ENCODE measurements at places on chromosomes 12 and 14.

DNA sequence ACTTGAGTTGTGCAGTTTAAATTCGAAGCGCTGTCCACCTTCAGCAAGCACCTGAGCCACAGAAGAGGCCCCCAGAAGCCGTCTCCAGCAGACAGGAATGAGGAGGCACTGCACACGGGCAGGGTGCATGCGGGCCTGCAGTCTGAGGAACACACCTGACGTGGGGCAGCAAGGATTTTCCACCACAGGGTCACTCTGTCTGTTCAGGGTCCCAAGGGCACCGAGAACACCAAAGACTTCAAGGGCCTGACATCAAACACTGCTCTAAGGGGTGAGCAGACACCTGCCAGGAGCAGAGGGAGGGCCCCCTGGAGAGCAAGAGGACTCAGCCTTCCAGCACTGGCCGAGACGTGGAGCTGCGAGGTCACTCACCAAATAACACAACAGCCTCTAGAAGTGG, 99.7 kb upstream of the C14orf180 start:
- DNase-seq = no peak

DNA sequence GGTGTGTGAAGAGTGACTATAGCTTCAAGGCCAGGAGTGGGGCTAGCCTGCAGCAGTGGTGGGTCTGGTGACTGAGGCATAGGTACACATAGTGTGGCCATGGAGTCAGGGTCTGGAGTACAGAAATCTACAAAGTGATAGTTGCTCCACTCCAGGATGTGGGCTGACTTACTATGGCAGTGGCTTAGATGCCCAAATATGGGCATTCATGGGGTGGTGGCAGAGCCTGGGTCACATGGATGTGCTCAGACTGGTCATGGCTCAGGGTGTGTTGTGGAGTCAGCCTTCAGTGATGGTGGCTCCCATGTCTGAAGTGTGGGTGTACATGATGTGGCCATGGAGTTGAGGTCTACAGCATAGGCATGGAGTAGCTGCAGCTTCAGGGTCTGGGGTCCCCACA, 27.3 kb downstream of the CLEC6A start:
- DNase-seq = no peak

DNA sequence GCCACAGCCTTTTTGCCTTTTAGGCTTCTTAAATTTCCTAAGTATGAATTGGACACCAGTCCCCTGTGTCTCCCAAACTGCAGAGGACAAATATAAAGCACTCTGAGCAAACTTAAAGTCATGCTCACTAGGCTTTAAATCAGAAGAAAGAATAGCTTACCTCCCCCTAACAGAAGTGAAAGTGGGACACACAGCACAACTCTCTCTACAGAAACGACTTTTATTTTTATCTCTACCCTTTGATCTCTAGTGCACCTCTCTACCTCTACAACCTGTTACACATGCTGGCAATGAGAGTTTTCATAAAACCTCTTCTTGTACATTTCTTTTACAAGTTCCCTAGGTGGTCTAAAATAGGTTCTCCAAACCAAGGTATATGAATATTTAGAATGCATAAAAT, 19.7 kb downstream of the IAPP start:
- no peak for DNase-seq

DNA sequence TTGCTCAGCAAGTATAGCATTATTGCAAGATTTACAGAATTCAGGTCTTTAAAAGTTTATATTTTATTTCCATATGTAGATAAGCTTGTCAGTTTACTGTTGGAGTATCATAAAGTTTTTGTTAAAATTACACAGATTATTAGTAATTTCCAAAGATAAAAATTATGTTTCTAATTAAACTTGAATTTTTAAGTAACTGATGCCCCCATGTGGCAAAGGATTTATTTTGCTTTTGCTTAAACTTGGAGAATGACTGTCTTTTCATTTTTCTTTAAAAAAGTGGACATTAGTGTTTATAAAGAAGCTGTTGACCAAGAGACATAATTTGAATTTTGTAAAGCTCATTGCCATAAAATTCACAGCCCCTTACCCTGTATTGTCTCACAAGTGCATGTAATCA, 45.8 kb downstream of the ETNK1 start:
- no peak for DNase-seq

DNA sequence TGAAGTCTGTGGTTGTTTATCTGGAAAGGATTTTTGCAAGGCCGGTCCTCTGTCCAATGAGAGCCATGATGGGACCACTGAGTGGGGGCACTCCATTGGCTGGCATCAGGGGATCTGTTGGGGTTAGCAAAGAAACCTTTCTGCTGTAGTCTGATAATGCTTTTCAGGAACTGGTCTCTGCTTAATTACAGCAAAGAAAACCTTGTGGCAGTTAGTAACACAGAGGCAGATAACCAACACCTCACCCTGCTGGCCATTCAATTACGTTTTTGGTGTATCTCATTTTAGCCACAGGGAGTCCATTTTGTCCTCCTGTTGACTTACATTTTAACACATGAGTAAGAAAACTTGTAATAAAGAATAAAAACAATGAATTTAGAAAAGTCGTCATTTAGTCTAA, 629.3 kb upstream of the MDGA2 start:
- no peak for DNase-seq

DNA sequence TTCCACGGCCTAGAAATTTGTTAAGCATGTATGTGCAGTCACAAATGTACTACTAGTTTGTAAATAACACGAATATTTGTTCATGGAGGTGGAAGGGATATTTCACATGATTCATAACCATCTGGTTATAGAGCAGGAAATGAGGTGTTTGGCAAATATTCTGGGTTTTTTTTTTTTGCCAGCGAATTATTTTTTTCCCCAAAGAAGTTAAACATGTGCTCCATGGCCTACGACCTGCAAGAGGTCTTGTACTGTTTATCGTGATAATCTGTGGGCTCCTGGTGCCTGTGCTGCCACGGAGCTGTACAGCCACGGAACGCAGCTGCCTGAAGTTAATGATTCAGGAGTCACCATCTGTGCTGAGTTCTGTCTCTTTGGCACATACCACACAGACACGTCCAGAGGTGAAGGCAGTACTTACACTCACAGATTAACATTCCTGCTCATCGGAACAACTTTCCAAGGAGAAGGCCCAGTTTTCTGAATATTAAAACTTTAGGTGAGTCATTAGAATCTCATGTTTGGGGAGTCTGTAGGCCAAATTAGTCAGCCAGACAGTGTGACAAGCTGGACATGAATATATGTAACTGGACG, 156.3 kb downstream of the TMX1 start:
- DNase-seq = no peak

GRCh38 chr12:124400124-124400523, 105.2 kb downstream of the RFLNA start:
- no peak for DNase-seq

DNA sequence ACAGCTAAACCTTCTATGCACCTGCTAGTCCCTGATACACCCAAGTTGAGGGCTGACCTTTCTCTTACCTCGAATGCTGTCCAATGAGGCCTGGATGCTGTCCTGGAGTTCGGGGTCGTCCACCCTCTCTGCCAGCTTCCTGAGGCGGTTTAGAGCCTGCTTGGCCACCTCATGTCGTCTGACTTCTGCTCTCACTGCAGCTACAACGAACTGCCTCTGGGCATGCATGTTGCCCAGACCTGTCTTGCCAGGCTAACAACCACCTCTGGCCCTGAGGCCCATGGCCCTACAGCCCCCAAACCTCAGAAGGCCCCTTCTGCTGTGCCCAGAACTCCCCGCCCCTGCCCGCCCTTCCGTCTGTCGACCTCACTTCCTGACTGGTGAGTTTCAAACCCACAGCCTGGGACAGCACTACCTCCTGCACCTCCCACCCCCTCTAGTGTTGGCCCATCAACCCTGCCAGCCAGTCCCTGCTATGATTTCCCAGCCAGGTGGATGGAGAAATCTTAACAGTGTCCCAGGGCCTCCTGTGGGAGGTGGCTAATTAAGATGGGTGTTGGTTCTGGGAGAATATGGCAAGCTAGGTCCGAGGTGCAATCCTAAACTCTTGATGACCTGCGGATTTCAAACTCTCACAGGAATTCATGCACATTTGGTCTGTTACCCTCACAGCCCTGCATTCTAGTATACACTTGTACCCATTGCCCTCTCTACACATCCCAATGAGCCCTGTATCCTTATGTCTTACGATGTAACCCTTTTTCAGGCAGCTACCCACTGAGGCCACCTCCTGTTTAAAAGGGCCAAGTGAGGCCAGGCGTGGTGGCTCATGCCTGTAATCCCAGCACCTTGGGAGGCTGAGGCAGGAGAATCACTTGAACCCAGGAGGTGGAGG, 2.7 kb upstream of the TSPAN31 start:
- DNase-seq = no peak

DNA sequence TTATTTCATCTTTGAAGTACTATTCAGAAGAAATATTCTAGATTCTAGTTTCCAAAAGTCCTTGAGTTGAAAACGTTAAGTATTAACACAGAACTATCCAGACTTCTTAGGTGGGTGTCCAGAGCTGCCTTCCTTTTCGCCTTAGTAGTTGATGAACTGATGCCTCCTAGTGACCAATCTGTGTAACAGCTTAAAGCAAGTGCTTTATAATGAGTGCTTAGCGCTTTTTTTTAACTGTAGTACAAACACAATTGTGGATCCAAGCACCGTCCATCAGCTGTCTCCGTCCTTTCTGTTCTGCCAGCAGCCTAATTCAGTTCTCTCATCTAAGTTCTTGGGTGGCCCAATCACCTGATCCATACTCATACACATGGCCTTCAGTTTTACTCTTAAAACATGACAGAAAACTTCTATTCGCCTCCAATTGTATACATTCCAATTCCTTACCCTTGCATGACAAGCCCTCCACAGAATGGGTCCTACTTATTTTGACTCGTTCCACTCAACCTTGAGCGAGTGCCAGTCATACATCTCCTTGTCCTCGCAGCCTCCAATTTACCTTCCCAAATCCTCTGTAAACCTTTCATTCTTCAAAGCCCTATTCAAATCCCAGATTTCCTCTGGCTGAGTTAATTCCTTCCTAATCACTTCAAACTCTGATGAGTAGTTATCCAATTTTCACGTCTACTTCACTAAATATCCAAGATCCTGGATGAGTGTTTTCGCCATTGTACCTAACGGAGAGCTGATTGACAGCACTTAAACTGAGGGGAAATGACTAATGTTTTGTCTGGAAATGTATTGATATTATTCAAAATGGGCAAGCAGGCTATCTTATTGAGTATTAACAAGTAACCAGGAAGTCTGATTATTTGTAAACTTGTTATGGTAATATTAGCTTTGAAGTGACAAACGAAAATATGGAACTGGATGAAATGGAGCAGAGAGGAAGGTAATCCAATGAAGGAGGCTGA, 5.8 kb upstream of the PHLDA1 start:
- no peak for DNase-seq

DNA sequence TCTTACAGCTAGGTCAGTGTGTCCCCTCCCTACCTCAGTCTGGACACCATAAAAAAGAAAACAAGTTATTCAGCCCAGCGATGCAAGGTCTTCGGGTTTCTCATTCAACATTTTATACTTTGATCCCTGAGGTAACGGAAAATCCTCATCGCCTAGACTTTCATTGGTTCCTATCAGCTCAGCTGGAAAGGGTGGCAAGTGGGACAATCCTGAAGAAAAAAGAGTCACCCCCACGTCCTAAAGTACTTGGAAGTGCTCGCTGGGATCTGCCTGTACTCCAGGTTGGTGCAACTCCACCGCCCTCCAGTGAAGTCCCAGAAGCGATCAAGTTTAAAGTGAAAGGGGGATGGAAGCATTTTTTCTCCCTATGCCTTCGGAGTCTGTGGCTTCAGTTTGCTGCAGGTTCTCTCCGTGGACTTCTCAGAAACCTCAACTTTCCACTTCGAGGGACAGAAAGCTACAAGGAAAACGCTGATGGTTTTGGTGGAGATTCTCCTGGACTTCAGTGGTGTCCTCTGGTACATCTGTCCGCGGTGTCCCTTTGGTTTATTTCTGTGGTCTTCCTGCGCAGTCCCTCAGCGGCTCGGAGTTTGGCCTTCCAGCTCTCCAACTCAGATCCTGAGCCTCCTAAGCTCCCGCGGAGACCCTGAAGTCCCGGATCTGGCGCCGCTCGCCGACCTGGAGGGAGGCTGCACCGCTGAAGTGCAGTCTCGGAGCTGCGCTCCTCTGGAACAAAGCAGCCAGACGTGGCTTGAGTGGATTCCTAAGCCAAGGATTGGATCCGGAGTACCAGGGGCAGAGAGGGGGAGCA, 1.8 kb upstream of the LRFN5 start:
- no peak for DNase-seq

DNA sequence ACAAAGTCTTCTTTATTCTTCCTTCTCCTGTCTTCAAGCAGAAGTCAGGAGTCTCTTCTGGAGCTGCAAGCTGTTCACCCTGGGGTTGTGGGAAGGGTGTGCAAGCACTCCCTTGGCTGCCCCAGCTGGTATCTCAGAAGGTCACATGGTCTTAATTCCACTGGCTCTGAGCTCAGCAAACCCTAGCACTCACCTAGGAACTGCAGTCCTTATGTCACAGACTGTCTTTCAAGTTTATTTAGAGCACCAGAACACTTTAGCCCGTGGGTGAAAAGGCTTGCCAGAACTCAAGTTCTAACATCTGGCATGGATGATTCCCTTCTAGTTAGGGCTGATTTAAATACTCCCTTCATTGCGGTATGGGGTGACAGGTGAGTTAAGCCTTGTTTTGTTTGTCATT, 379.0 kb downstream of the CCER1 start:
- no peak for DNase-seq

- DNase-seq = no peak
These were observed 243.8 kb upstream of the PWP1 start for GRCh38 chr12:107441665-107442300.

DNA sequence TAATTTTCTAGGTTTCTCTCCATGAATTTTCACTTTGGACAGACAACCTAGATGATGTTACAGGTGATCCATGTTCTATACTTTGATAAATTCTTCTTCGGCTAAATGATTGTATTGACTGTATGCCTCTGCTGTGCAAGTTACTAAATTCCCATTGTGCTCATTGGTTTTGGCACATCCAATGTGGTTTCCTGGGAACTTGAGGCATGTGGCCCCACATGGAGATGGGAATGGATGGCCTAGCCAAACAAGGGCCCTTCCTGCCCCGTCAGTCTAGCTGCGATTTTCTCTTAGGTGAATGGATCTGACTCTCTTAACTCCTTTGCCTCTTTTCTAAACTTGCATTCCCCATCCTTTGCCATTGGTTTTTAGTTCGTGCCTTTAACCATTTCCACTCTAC, 186.2 kb downstream of the PELI2 start:
- DNase-seq = no peak

DNA sequence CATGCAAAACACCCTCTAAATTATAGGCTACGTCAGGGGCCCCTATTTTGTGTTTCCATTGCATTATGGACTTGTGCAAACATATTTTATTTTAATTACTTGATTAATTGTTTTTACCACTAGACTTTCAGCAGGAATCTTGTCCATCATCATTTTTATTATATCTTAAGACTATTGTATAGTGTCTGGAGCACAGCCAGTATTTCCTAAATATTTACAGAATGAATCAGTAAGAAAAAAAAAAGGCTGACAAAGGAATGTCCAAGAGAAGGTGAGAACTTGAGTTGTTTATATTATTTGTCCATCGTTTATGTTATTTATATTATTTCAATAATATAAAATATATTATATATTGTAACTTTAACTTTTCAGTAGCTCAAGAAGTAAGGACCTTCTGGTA, 664.7 kb downstream of the SLC6A15 start:
- DNase-seq = no peak
